Erythroblast (primary cell): ENCODE measurements at places on chromosomes 1 and 21.

GRCh38 chr1:227895828-227896685, 51.7 kb downstream of the WNT9A start:
- no peak for DNase-seq

DNA sequence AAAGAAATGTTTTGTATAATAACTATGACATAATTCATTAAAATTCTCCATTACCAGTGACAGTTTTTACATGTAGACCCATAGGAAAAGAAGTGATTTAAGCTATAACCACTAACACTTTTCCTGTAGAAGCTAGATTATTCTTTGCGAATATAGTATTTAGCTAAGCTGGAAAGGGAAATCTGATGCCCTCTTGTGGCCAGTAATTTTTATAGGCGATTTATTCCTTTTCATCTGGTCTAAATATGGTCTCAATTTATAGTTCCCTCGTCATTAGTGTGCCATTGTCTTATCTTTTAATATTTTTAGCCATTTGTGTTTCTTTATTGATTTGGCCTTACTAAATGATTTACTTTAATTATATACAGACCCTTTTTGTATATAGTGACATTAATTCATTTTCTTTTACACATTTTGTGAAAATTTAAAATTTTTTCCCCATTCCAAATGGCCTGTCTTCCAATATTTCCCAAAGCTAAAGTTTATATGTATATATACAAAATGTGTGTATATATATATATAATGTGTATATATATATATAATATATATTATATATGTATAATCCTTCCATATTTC, 26.7 kb downstream of the BTG3 start:
- peak; percentile 42 for DNase-seq

DNA sequence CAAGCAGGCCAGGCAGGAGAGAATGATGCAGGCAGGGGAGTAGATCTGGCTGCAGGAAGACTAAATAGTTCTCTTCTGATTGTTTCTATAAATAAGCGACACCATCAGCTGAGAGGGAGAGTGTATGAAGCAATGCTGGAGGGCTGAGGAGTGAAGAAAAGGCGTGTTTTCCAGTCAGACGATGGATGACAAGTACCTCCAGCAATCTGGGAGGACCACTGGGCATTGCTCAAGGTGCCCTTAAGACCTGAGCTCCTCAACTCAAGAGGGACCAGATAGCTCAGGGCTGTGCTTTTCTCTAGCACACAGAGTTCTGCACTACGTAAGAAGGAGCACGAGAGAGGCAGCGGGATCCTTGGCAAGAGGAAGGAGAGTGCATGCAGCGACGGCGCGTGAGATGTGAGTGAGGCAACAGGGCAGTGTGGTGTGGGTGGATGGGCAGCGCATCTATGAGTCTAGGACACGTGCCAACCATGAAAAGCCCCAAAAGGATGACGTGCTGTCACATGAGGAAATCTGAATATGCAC, 36.0 kb downstream of the PABPC4 start:
- no peak for DNase-seq

- no peak for DNase-seq
Observed at GRCh38 chr1:215143497-215143896, 61.0 kb downstream of the KCNK2 start.

DNA sequence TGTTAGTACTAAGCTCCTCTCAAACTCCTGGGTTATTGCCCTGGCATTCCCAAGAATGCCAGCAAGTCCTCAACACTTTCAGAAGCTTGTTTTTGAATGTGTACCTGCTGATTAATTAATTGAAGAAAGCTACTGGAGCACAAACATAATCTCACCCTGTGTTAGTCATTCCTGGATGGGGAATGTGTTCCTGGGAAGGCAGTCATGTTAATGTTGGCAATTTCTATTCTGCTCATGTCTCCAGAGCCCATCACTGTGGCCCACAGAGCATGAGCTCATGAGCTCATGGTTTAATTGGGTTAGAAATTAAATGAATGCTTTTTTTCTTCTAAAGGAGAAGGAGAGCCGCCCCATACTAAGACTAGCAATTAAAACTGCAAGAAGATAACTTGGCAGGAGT, 31.9 kb upstream of the KCNA3 start:
- DNase-seq = no peak
